ENCODE measurements at places on chromosomes 6 and 20. TPM values are rescaled to one million over a fixed set of nuclear protein-coding genes. Genes with fewer than 3 reads are reported as not detected.
A peak's percentile ranks its signal among the peaks of the same experiment; 100 is the strongest.

Gene EBF4
- 3.6 TPM for total RNA-seq

Gene CSNK2A1
- 92.6 TPM for total RNA-seq

Gene PPP1R14C
- 6.6 TPM for total RNA-seq

DNA sequence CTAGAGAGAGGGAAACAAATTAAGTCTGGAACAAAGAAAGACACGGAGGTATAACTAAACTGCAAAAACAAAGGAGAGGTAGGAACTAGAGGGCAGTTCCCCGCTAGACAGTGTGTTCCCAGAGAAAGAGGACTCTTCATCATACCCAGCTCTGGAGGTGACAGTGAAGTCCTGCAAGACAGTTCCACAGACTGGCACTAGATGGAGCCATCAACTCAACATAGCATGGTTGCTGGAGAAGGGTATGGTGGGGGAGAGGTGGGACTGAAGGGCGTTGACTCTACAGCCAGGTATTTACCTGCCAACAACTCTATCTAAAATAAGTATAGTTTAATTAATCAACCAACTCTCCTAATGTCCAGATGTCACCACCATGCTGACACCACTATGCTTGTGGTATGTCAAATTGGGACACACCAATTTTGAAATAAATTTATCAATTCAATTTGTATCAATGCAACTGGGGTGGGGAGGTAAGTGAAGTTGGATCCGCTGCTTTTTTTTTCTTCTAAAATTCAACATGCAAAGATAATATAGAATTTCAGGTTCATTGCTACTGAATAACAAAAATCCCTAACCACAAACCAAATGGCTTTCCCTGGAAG lies 9.7 kb downstream of the BACH2 start:
- H3K4me3 ChIP-seq: no peak overlapping the region
- H3K36me3 ChIP-seq: no peaks in the 10 kb centered on the region
- no peak for DNase-seq
- no peaks in the 10 kb centered on the region for H3K27me3 ChIP-seq

DNA sequence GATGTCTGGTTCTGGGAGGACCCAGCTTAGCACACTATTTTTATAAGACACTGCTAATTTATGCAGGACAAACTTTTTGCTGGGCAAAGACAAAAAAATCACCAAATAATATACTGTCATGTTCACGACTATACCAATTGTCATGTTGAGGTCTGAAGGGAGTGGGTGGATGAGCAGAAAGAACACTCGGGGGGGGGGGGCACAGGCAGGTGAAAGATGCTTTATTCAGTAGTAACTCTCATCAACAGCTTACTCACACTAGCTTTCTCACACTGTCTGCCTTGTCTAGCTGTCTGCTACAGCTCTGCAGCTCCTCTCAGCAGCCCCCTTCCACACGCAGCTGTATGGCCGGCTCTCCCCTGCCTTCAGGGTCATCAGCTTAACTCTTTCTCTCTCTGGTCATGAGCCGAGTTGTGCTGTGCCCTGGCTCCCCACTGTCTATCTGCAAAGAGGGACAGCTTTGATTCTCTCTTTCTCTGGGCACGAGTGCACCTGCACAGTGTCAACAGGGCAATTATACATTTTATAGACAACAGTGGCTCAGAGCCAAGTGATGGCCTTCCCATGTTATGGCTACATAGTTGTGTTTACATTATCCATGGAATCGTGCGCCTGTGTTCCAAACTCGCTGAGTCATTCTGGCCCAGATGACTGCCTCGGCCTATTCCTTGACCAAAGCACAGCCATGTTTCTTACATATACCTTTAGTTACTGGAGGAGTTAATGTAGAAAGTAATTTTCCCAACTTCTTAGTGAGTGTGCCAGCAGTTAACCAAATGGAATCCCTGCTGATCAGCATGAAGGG lies 187.7 kb upstream of the PRSS16 start:
- no peaks in the 10 kb centered on the region for H3K36me3 ChIP-seq
- H3K4me1 ChIP-seq: no peaks in the 10 kb centered on the region
- no peak for DNase-seq
- no peaks in the 10 kb centered on the region for H3K27me3 ChIP-seq
- H3K27ac ChIP-seq: no peak overlapping the region
- no peak overlapping the region for H3K4me3 ChIP-seq

DNA sequence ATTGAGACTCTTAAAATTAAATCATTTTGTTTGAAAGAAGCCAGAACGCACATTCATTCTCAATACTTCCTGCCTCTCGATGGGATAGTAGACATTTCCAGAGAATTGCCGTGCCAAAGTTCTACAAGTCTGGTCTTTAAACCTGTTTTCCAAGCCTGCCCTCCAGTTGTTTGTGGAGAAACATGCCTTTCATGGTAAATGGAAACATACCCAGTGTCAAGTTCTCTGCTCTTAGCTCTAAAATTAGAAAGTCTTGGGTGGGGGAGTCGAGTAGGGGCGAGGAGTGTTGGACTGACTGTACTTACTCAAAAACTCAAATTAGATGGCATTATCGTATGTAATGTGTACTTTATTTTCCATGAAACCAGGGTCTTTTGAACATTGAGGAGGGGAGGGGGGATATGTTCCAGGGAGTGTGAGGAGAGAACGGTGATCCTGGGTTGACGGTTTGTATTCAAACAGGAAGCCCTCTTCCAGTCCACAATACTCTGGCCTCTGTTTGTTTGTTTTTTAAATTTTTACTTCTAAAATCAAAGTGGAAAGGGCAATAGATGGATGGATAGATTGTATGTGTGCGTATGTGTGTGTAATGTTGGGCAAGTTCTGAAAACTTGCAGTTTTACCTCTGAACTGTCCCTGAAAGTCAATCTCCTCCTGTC lies 106.8 kb upstream of the ARMC2 start:
- no peak overlapping the region for H3K27ac ChIP-seq
- no peaks in the 10 kb centered on the region for H3K36me3 ChIP-seq
- no peaks in the 10 kb centered on the region for H3K27me3 ChIP-seq
- DNase-seq: peak; percentile 2
- H3K4me3 ChIP-seq: no peak overlapping the region
- no peaks in the 10 kb centered on the region for H3K4me1 ChIP-seq

DNA sequence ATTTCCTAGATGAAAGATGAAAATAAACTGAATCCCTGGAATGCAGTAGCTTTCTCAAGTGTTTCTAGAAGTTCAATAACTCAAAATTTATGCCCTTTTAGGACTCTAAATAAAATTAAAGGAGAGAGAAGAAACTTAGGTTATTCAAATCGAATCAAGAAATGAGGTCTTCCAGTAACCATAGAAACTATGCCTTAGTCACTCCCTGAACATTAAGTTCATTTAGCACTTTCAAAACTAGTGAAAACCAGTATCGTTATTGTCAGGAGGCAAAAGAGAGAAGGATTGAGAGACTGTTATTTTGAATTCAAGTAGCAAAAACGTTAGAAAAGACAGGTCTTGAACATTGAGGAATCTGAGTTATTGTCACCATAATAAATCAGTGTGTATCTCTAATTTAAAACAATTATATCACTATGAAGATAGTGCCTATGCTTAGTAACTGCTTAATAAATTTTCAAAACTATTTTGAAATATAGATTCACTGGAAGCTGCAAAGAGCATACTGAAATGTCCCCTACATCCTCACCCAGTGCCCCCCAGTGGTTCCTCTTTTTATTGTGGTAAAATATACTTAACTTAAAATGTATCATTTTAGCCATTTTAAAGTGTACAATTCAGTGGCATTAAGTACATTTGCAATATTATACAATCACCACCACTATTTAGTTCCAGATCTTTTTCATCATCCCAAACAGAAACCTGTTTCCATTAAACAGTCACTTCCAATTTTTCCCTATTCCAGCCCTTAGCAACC lies 4.6 kb downstream of the RPP21 start:
- no peak overlapping the region for H3K4me3 ChIP-seq
- no peaks in the 10 kb centered on the region for H3K36me3 ChIP-seq
- no peak for DNase-seq
- no peak overlapping the region for H3K27ac ChIP-seq
- no peaks in the 10 kb centered on the region for H3K27me3 ChIP-seq

GRCh38 chr20:25466846-25467245 lies 59.4 kb downstream of the GINS1 start:
- no peak overlapping the region for H3K27ac ChIP-seq
- no peaks in the 10 kb centered on the region for H3K27me3 ChIP-seq
- H3K4me1 ChIP-seq: no peaks in the 10 kb centered on the region
- no peaks in the 10 kb centered on the region for H3K36me3 ChIP-seq

DNA sequence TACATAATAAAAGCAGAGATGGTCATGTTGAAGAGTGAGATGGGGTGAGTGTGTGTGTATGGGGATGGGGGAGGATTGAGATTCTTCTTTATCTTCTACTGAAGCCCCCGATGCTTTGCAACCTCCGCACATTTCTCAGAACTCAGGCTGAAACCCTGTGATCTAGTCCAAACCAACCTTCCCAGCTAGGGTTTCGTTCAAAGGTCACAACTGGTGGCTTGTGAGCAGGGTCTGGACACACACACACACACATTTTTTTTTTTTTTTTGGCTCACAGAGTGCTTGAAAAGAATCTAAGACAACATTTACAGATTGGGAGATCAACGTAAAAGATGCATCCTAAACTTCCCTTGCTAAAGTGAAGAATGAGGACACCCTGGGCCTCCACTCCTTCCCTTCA lies 225.0 kb upstream of the AGPAT4 start:
- H3K4me3 ChIP-seq: no peak overlapping the region
- H3K27me3 ChIP-seq: no peaks in the 10 kb centered on the region
- no peak for DNase-seq

DNA sequence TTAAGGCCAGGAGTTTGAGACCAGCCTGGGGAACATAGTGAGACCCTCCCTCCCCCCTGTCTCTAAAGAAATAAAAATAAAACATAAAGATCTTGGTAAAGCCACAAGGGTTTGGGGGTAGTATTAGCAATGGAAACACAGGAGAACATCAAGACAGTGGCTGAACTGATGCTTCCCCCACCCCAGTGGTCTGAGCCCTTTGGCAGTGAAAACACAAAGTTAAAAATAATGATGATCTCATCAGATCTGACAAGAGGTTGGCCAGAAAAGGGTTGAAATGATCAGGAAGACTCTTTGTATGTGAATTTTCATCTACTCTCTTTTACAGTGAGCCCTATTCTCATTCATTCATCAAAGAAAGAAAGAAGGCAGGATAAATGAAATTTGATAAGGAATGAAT lies 93.7 kb downstream of the KCNB1 start:
- no peak overlapping the region for H3K4me3 ChIP-seq
- H3K27me3 ChIP-seq: no peaks in the 10 kb centered on the region
- H3K4me1 ChIP-seq: no peaks in the 10 kb centered on the region

DNA sequence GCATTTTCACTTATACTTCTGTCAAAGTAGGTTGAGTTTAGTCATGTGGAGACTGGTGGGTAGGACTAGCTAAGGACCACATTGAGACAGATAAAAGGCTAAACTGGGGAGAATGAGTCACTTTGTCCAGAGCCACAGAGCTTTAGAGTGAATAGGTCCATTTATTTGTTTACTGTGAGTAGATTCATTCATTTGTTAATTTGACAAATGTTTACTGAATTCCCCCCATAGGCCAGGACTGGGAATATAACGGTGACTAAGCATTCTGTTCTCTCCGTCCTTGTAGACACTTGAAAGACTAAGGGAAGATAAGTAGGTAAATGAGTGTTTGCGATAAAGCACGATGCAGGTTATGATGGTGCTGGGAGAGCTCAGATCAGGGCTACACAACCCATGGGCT lies 699.7 kb upstream of the ID4 start:
- DNase-seq: no peak
- H3K36me3 ChIP-seq: no peaks in the 10 kb centered on the region
- no peak overlapping the region for H3K27ac ChIP-seq
- H3K4me3 ChIP-seq: no peak overlapping the region
- no peaks in the 10 kb centered on the region for H3K27me3 ChIP-seq

GRCh38 chr6:2725999-2726567 lies 24.6 kb downstream of the MYLK4 start:
- H3K27me3 ChIP-seq: no peaks in the 10 kb centered on the region
- no peak for DNase-seq
- H3K27ac ChIP-seq: no peak overlapping the region
- H3K4me1 ChIP-seq: no peaks in the 10 kb centered on the region
- H3K36me3 ChIP-seq: no peaks in the 10 kb centered on the region

- no peak overlapping the region for H3K27ac ChIP-seq
- H3K4me1 ChIP-seq: no peaks in the 10 kb centered on the region
- peak overlapping the region; percentile 39 for H3K4me3 ChIP-seq
- peaks cover 10% of the 10 kb centered on the region for H3K27me3 ChIP-seq
- DNase-seq: no peak
Observed at GRCh38 chr6:28442586-28442985, 705 bp downstream of the ZSCAN23 start.

All from Peyer's patch (tissue), 4 donors.